ENCODE measurements at places on chromosomes 16 and 17. TPM values are rescaled to one million over a fixed set of nuclear protein-coding genes. Genes with fewer than 3 reads are reported as not detected.
A peak's percentile ranks its signal among the peaks of the same experiment; 100 is the strongest.

Gene CYGB
- total RNA-seq, result 14.7 TPM

Gene SMIM36
- total RNA-seq, result not detected

Gene DBNDD1
- 21.2 TPM for total RNA-seq

Gene GSDMA
- not detected for total RNA-seq

Gene RNFT1
- 21.4 TPM for total RNA-seq

Gene AMZ2
- total RNA-seq, result 64.7 TPM

Gene LRRC45
- 26.4 TPM for total RNA-seq

Gene DNAH17
- total RNA-seq, result not detected

Gene FOXC2
- 0.92 TPM for total RNA-seq

Gene ADGRG3
- total RNA-seq, result 0.60 TPM

Gene ENPP7
- total RNA-seq, result 0.23 TPM

Gene ST6GALNAC1
- 61.0 TPM for total RNA-seq

Gene SCN4A
- 1.2 TPM for total RNA-seq

- no peak for DNase-seq
Observed at GRCh38 chr16:3198334-3199072, 10.5 kb downstream of the OR1F1 start.

GRCh38 chr17:22459331-22459952 is 767.1 kb downstream of the KCNJ18 start:
- no peak for DNase-seq

GRCh38 chr17:27295945-27296344 is 2.0 kb downstream of the WSB1 start:
- DNase-seq, result no peak

DNA sequence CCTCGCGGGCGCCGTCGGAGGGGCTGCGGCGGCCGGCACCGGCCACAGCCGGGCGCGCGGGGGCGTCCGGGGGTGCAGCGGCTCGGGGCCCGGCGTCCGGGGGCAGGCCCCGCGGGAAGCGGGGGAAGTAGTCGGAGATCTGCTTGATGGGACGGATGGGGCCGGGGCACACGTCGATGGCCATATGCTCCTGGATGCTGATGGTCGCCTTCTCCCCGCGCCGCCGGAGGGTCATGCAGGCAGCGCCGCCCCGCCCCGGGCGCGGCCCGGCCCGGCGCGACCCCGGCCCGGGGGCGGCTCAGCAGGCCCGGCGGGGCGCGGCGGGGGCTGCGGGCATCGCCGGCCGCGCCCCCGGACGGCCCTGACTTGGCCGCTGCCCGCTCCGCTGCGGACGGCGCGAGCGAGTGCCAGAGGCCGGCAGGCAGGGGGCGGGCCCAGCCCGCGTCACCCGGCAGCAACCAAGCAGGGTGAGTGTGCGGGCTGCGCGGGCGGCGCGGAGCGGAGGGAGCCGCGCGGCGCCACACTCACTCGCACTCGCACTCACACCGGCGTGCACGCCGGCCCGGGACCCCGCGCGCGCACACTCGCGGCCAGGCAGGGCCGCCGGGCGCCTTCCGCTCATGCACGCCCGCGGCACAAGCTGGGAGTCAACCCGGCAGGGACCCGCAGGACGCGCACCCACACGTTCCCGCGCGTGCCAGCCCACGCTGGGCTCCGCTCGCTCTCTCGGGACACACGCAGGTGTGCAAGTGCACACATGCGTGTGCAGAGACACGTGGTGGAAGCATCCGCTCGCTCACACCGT is at the start of gene DOC2B:
Gene DOC2B (minus strand): TSS at position 406 of the 805 bp plus-strand sequence. CDS start 171 bp downstream, at position 235.
- DNase-seq, result peak; percentile 33

GRCh38 chr17:80260791-80261158 is at the start of gene RNF213:
TSS of gene RNF213 (plus strand) at chr17:80260852. CDS start at chr17:80263682, 2,830 bp downstream.
- DNase-seq, result peak; percentile 27

- DNase-seq, result no peak
Observed at GRCh38 chr16:66273644-66274334, 92.7 kb upstream of the CDH5 start.

DNA sequence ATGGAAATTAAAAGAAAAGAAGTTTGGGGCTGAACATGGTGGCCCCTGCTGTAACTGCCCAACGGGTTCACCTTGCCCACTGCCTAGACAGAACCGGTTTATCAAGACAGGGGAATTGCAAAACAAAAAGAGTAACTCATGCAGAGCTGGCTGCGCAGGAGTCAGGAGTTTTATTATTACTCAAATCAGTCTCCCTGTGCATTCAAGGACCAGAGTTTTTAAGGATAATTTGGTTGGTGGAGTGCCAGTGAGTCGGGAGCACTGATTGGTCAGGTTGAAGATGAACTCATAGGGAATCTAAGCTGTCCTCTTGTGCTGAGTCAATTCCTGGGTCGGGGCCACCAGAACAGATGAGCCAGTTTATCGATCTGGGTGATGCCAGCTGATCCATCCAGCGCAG is 4.4 kb upstream of the SCPEP1 start:
- DNase-seq, result no peak

- no peak for DNase-seq
Observed at GRCh38 chr16:67669499-67670101, 3.0 kb downstream of the C16orf86 start.

DNA sequence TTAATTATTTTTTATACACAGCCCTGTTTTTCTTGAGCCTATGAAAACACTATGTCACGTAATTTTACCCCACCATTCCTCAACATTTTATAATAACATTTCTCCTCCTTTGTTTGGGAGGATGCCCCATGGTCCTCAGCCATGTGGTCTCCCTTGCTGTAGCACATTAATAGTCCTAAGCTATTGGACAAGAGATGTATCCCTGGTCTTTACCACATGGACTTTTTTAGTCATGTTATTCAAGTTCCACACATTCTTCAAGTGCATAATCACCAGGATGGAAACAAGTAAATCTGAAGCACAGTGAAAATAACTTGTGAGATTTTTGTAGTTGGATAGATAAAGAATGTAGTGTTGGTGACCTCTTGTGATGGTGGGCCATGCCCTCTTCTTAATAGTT is 2.0 kb upstream of the KRTAP2-3 start:
- DNase-seq, result no peak

DNA sequence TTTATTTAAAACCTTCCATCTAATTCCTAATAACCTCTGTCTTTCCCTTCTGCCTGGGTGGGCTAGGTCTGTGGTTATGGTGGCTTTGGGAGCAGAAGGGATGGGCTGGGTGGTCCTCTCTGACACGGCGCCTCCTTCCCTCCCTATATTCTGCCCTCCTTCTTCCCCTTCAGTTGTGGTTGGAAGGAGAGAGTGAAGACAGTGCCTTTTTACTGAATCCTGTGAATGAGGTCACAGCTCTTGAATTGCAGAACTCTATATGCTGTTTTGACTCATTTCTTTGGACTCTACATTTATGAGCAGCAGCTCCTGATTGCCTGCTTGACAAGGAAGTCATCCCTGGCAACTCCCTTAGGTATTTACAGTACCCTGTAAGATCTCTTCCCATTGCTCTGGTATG is 256.0 kb upstream of the ELAC2 start:
- no peak for DNase-seq

GRCh38 chr17:73513426-73513825 is 130.8 kb downstream of the SDK2 start:
- no peak for DNase-seq

- no peak for DNase-seq
Observed at GRCh38 chr17:38338053-38338452, 5.7 kb downstream of the GPR179 start.

DNA sequence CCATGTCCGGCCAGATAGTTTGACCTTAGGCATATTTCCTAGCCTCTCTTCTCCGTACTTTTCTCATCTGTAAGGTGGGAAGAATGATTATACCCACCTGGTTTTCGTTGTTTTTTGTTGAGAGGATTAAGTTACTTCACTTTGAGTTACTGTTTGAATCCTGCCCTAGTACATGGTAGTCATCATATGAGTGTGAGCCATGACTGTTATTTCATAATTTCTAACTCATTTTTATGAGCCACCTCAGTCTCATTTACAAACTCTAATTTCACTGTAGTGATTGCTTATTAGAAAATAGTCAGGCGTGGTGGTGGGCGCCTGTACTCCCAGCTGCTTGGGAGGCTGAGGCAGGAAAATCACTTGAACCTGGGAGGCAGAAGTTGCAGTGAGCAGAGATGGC is 45.1 kb downstream of the YPEL2 start:
- no peak for DNase-seq

Data from mucosa of gallbladder (tissue), 1 donor.